Glomerular endothelial cell (primary cell): ENCODE measurements at places on chromosomes 1 and 21. TPM values are rescaled to one million over a fixed set of nuclear protein-coding genes. Genes with fewer than 3 reads are reported as not detected.

GRCh38 chr1:26122988-26123973, 11.7 kb downstream of the PDIK1L start:
- DNase-seq = no peak

DNA sequence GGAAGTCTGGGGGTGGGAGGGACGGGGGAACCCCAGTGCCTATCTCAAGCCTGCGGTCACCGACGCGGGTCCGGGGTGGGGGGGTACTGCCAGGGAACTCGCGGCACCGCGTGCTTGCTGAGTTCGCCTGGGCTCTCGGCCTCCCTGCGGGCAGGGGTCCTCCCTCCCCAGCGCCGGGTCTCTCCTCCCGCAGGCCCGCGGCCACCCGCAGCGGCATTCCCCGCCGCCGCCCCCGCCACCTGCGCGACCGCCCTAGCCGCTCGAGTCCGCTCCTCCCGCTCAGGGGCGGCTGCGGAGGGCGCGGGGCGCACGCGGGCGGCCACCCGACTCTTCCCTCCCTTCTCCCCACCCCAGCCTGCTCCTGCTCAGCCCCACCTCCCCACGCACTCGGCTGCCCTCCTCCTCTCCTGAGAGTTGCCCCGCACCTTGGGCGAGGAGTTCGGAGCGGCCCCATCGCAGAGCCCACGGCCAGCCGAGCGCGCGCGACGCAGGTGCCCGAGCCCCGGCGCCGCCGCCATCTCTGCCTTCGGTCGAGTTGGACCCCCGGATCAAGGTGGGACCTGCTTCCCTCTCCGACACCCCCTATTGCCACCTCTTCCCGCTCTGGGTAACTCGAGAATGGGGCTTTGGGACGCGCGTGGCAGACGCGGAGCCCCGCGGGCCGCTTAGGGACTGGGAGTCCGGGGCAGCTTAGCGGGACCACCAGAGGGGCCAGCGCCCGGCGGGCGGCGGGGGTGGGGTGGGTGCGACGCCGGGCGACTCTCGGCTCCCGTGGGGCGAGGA, 105.0 kb downstream of the LEPR start:
- no peak for DNase-seq

- DNase-seq = no peak
These were observed 121.8 kb downstream of the PIK3R3 start for GRCh38 chr1:46010611-46011010.

- DNase-seq = no peak
These were observed 116.3 kb upstream of the COL6A1 start for GRCh38 chr21:45865106-45865835.

GRCh38 chr21:44751799-44752636, 40.6 kb upstream of the TSPEAR start:
- DNase-seq = no peak

DNA sequence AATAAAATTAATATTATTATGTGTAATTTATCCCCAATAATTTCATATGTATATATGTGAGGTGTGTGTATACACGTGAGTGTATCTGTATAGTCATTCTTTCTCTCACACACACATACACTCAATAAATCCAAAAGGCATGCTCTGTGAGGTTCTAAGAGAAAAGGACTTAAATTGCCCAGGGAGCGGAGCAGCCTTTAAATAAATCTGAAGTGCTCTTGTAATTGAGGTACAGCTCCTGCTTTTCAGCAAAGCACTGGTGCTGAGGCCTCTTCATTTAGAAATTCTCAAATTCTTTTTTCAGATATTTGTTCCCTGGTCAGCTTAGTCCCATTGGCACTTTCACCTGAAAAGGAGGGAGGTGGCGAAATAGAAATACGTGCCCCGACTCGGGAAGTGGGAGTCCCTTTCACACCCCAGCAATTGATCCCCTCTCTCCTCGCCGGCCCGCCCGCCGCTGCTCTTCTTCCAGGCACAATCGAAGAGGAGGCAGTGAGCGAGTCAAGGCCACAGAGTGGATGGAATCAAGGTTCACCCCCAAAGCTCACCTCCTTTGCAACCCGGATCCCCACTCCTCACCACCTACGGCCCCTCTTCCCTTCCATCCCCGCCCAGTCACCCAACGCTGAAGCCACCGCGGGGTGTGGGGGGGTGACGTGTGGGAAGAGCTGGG, 944 bp downstream of the PLPPR5 start:
- DNase-seq = no peak

DNA sequence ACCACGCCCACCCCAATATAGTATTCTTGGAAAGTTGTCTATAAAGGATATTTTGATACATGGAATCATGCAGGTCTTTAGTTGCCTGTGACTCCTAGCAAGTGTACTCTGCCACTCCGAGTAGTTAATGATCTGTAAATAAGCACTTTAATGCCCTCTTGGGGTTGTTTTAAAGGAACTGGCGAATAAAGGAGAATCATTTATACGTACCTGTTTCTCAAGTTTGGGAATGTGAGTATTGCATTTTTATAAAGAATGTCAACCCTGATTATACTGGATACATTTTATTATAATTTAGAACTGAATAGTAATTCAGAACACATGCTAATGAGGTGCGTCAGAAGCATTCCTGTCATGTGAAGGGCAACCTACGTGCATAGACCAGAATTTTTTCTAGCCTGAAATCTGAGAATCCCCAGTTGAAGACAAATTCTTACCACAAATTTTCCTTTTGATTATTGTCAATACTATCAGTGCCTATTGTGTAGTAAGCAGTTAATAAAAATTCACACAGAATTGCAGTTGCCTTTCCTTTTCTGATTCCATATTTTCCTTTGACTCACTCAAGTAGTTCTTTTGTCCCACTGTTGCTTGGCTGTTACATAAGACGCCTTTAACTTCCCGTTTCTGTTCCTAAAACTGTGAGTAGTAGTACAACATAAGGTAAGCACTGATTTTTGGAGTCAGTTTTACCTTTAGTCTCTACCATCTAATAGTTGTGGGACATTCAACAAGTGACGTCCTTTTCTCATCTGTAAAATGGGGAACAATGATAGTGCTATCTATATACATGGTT, 5.1 kb downstream of the AHCYL1 start:
- DNase-seq = no peak

Gene RSPH1
- 0.15 TPM in 1 of 2 replicates, not detected in the other for total RNA-seq

GRCh38 chr1:153617663-153618062, 1.5 kb upstream of the S100A14 start:
- no peak for DNase-seq

Gene NOC2L
- total RNA-seq = 73.8 and 73.9 TPM in 2 replicates

Gene AMPD1
- total RNA-seq = not detected in 2 replicates

DNA sequence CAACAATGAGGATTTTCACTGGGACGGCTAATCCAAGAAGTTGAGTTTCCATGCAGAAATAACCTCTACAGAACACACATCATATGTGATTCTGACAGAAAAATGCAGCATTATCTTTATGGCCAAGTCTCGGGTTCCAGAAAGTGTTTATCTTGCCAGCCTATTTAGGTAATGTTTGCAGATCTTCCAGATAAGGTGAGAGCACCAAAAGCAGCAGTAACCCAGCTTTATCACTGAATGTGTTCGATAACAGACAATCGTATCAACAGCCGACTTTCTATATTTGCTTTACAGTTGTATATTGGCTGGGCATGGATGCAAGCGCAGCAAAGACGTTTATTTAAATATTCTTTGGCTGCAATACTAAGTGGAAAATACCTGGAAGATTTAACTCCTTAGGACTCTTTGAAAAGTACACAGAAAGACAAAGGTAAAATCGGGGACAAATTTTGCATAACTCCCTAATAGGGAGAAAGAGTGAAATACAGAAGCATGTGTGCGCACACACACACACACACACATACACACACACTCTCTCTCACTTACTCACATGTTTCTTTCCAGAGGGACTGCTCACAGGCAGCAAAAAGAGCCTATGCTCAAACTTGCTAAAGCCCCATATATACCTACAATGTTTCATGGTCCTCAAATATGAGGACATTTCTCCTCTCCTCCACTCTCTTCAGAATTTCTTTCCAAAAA, 3.0 kb upstream of the CTSK start:
- no peak for DNase-seq

DNA sequence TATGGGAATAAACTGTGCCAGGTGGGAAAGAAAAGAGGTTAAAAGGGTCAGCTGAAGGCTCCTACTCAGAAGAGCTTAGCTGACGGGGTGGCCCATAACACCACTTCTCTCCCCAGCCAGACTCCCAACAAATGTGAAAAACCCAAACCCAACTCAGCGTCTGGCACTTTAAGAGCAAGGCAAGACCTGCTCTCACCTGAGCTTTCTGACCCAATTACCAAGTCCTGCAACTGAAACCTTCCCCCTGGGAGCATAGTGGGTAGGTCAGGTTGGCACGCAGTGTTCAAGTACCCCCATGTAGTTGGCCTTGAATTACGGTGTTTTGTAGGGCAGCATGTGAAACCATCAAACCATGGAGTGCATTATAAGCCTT, 3.2 kb downstream of the IRF6 start:
- DNase-seq = no peak

Gene PFKFB2
- 1.2 and 2.8 TPM in 2 replicates for total RNA-seq

Gene B3GALT6
- 47.9 and 63.4 TPM in 2 replicates for total RNA-seq

- no peak for DNase-seq
These were observed 37.7 kb upstream of the LRRN2 start for GRCh38 chr1:204723131-204723787.

GRCh38 chr21:32015461-32016139, 142.8 kb downstream of the HUNK start:
- no peak for DNase-seq

DNA sequence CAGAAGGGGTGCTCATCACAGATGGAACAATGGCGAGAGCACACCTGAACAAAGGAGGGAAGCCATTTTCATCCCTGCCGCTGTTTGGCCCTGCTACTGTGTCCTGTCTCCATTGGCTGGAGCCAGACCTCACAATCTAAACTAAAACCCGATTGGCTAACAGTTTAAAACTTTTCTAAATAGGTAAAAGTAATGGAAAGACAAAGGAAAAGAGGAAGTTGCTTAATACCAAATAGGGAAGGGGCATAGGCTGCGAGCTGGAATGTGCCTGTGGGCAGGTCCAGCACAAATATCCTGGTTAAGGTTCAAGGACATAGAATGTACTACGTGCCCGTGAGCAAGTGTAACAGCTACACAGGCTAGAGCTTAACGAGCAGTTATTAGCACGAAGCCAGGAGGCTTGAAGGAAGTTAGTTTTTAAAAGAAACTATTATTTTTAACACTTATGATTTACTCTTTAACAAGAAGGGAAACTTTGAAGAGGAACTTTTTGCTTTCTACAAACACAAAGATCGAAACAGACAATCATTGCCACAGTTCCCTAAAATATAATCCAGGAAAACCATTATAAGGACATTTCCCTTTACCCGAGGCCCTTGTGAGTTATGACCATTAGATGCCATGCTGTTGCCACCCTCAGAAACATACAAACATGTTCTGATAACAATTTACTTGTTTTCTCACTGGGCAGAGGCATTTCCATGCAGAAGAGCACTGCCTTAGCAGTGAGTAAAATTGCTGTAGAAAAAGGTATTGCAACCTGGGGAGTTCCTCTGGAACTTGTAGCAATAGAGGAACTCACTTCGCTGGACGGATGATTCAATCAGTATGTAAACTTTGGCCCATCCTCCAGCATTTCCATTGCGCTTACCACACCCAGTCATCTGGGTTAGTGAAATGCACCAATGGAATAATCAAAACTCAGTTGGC, 4.8 kb upstream of the PTTG1IP start:
- no peak for DNase-seq

Gene PROX1
- 1.3 and 2.5 TPM in 2 replicates for total RNA-seq

Gene KRTAP19-7
- not detected in 2 replicates for total RNA-seq

Gene UBASH3A
- not detected in 2 replicates for total RNA-seq

GRCh38 chr1:5969168-5969567, 23.1 kb downstream of the NPHP4 start:
- no peak for DNase-seq

Gene NUP210L
- not detected in 2 replicates for total RNA-seq

GRCh38 chr1:220929304-220929703, 50.1 kb downstream of the HLX start:
- no peak for DNase-seq

GRCh38 chr1:39826583-39826982, 37.9 kb upstream of the BMP8B start:
- no peak for DNase-seq

- no peak for DNase-seq
These were observed 70.1 kb upstream of the NRIP1 start for GRCh38 chr21:15134701-15135470.

DNA sequence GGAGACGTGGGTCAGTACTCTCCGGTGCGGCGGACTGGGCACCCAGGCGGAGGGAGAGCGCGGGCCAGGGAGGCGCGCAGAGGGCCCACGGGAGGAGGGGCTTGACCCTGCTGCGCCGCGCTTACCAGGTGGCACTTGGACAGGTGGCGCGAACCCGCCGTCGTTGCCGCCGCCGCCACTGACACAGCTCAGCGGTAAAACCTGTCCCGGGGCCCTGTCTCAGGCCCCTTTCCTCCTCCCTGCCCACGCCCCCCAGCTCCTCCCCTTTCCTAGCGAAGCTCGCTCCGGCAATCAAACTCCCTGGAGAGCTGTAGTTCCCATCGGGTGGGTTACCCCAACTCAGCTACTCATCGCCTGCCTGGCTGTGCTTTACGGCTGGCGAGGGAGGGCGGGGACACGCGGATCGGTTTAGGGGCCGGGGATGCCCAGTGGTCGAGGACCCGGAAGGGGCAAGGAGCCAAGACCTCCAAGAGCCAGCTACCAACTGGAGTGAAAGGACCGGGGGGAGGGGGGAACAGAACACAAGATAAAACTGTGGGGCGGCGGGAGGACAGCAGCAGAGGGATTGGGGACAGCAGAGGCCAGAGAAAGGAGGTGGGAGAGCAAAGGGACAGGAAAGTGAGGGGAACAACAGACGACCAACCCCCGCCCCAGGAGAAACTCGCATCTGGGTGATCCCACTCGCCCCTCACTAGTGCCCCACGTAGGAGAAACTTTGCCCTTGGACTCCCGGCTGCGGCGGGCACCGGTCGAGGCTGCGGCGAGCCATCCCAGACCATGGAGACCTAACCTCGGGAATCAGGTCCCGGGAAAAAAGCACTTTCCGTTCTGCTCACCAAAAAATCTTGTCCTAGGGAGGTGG, 2.9 kb downstream of the GFI1 start:
- DNase-seq = no peak

GRCh38 chr1:98737835-98738234, 76.3 kb downstream of the SNX7 start:
- no peak for DNase-seq

- no peak for DNase-seq
These were observed 3.6 kb upstream of the ZNF697 start for GRCh38 chr1:119651641-119652040.

GRCh38 chr1:12383786-12384185, 154.0 kb downstream of the VPS13D start:
- DNase-seq = no peak
